ENCODE measurements at places on chromosomes 12 and 14.

DNA sequence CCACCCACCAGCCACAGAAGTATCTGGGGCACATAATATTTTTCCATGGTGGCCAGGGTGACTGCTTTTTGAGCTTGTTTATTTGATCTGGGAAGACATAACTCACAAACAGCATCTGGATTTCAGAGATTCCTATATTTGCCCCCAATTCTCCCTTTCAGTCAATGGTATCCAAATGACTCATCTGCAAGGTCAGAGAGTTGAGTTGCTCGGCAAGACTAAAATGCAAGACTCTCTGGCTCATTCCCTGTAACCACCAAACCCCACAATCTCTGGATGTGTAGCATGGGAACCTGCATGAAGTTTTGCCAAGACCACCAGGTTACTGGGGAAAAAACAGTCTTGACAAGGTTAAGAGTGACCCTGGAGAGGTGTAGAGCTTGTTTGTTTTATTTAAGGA lies 174.9 kb upstream of the FAR2 start:
- DNase-seq: no peak

- no peak for DNase-seq
Measured at GRCh38 chr14:55105991-55106390, 23.1 kb upstream of the LGALS3 start.

GRCh38 chr12:38282886-38283285 lies 33.7 kb upstream of the ALG10B start:
- peak; percentile 50 for DNase-seq

DNA sequence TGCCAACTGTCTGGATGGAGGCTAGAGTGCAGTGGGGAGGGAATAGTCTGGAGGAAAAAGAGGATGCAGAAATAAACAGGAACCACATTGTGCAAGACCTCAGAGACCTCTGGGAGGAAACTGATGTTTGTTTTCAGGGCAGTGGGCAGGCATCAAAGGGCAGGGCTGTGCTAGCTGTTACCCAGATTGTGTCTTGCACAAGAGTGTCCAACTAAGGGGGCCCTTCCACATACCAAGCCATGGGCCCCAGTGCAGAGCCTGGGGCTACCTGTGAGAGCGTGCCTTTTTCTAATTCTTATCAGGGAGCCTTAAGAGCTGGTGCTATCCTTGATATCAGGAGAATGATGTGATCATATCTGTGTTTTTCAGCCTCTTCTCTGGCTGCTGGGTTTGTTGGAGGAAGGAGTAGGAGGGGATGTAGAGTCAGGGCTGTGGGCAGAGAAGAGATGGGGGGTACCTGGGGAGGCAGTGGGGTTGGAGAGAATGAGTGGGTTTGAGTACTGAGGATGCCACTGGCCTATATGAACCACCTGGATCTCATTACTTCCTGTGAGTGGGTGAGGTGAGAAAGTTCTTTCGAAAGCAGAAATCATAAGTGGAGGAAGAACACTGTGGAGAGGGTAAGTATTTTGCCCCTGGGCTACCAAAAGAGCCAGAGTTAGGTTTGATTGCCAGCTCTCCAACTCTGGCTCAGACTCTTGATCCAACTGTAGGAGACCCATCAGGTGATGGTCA lies 259.2 kb upstream of the CRY1 start:
- no peak for DNase-seq

GRCh38 chr12:91222746-91223145 lies 40.1 kb upstream of the DCN start:
- DNase-seq: no peak
